ENCODE measurements at places on chromosomes 6 and 20. TPM values are rescaled to one million over a fixed set of nuclear protein-coding genes. Genes with fewer than 3 reads are reported as not detected.

Gene TBX18
- total RNA-seq, result 5.4 TPM

Gene SSTR4
- not detected for total RNA-seq

Gene SLC16A10
- total RNA-seq, result 6.5 TPM

Gene PHACTR3
- total RNA-seq, result 0.86 TPM

DNA sequence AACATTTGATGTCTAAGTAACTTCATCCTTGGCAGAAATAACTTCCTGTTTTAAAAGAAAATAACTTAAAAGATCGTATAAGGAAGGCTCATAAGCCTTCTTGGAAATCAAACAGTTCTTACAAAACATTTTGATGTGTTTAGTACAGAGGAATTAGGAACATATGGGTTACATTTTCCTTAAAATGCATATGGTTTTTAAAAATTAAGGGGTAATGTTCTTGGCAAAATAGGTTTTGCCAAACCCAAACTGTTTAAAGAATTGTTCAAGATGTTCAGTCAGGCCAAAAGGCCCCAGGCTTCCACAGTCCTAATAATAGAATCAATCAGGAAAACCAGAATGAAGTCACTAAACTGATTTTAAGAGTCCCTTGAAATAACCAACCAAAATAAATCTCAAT is 142.7 kb upstream of the SLC35B3 start:
- DNase-seq, result no peak

- DNase-seq, result no peak
Measured at GRCh38 chr20:41364967-41365765, 1.5 kb downstream of the EMILIN3 start.

GRCh38 chr6:14313248-14313647 is 195.7 kb downstream of the CD83 start:
- DNase-seq, result no peak

DNA sequence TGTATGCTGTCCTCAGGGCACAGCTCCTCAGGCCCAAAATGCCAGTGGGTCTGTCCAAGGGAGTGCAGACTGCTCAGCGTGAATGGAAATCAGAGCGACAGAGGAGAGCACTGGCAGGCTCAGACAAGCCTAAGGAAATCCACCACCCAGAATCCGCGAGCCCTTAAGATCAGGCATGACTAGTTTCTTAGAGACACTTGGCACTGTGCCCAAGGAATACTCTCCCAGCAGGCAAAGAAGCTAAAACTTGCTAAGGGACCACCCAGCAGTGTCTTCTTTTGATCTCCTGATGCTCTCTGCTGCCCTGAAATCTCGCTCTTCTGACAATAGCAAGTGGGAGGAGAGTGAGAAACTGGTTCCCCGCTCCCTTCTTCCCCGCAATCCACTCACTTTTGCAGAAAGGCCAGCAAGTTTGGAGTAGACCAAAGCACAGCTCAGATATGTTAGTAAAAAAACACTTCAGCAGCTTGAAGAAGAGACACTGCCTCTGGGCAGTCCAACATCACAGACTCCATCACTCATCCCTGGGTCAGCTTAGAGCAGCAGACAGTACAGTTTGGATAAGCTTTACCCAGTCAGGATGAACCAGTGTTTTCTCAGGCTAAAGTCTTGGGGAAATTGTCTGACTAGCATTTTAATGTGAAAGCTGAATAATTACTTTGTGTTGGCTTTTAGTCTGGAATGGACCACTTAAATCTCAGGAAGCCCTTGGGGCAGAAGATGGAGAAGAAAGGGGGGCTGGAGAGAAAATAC is 32.4 kb downstream of the TRAF3IP2 start:
- DNase-seq, result peak; percentile 54

Measured in heart left ventricle (tissue), 16 donors.